M059J (cell line): ENCODE measurements at places on chromosomes 16 and 17. TPM values are rescaled to one million over a fixed set of nuclear protein-coding genes. Genes with fewer than 3 reads are reported as not detected.

Gene KRTAP4-12
- not detected in 2 replicates for total RNA-seq

- DNase-seq, result peak; percentile 33
These were observed 180.9 kb downstream of the RPTOR start for GRCh38 chr17:80725517-80725916.

Gene DNAJC7
- 66.6 TPM in 2 replicates for total RNA-seq

Gene CACNG4
- 3.0 and 5.5 TPM in 2 replicates for total RNA-seq

DNA sequence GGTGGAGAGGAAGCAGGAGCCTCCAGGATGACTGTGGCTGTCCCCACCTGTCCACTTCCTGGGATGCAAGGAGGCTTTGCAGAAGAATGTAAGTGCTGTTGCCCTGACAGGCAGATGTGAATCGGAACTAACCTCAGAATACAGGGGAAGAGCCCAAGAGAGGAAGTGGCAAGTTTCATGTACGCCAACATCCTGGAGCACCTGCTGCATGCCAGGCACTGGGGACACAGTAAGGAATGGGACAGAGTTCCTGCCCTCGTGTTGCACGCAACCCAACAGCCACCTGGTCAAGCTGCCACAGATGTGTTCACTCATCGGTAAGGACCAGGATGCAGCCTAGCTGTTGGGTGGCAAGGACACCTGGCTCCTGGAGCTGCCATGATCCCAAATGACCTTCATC lies 98.6 kb upstream of the RPL38 start:
- DNase-seq, result no peak

Gene CDRT4
- total RNA-seq, result 0.59 TPM in 1 of 2 replicates, not detected in the other

DNA sequence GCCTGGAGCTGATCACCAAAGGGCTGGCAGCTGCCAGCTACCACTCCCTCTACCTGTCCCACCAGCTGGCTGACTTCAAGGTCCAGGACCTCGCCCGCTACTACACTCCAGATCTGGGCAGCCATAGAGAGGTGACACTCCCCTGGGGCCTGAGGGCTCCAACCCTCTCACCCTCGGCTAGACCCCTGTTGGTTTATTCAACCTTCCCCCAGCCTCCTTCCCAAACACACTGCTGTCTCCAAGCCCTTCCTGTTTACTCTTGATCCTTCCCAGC lies 18.0 kb downstream of the ALOX12B start:
- DNase-seq, result no peak

DNA sequence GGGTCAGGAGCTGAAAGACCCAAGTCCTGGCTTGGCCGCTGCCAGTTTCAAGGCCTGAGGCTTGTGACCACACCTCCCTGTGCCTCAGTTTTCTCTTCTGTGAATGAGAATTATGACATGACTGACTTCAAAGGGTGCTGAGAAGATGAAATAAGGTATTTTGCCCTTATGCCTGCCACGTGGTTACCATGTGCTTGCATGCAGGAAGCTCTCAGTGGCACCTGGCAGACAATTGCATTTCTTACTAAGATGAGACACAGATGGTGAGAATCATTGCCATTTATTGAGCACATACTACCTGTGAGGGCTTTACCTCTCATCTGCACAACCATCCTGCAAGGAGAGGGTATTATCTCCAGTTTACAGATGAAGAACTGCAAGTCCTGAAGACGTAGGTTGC lies 69.8 kb downstream of the MRM1 start:
- no peak for DNase-seq

Gene NUFIP2
- total RNA-seq, result 29.7 and 40.6 TPM in 2 replicates

- DNase-seq, result no peak
These were observed 22.0 kb upstream of the METRNL start for GRCh38 chr17:83057397-83057761.

GRCh38 chr17:80107231-80108021 lies 6.0 kb downstream of the GAA start:
- DNase-seq, result no peak

Gene ANKRD40CL
- total RNA-seq, result not detected in 2 replicates

GRCh38 chr16:75281826-75282225 lies 30.4 kb upstream of the BCAR1 start:
- peak; percentile 75 for DNase-seq

Gene NXN
- total RNA-seq, result 22.6 and 32.8 TPM in 2 replicates

DNA sequence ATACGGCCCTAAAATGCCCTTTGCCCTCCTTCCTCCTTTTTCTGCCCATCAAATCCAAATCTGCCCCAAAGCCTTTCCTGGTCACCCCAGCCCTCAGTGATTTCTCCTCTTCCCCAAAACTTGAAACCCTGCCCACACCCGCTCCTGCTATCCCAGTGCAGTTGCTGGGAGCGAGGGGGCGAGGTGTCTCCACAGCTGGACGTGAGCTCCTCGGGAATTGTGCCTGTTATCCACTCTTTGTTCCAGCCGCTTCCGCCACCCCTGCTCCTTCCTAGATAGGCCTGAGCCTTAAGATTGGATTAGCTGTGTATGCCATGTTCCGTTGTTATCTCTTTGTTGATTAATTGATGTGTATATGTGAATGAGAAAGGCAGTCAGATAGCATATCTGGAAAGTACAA lies 2.6 kb upstream of the KRT35 start:
- DNase-seq, result no peak

Gene C17orf50
- total RNA-seq, result not detected in 2 replicates

DNA sequence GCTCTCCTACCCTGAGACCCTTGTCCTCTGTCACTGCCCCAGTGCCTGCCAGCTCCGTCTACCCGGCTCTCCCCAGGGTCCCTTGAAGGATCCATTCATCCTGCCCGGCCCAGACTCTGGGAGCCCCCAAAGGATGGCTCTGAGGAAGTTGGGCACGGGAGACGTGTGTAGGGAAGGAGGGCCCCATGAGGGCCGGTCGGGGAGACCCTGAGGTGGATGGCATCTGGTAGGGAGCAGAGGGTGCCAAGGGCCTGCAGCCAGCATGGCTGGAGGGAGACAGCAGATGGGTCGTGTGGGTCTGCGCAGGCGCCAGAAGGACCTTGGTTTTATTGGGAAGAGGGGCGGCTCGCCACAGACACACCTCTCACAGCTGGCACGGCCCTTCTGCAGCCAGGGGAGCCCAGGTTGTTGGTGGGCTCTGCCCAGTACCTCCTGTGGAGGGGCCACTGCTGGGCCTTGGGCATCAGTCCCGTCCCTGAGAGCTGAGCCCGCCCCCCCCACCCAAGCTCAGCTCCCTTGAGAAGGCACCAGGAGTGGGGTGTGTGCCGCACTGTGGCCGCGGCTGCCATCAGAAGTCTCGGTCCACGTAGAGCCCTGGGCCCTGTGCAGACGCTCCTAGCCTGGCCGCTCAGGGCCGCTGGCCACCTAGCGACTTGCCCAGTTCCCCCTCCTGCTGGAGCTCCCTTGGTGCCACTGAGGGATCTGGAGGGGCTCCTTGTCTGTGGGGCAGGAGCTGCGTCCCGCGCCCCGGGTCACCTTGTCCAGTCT lies 16.0 kb downstream of the KCTD5 start:
- DNase-seq, result no peak

- peak; percentile 57 for DNase-seq
These were observed 114.6 kb upstream of the NOG start for GRCh38 chr17:56478836-56479447.

Gene PDILT
- total RNA-seq, result not detected in 2 replicates

GRCh38 chr16:57677622-57678369 lies 9.7 kb downstream of the ADGRG3 start:
- peak; percentile 54 for DNase-seq

DNA sequence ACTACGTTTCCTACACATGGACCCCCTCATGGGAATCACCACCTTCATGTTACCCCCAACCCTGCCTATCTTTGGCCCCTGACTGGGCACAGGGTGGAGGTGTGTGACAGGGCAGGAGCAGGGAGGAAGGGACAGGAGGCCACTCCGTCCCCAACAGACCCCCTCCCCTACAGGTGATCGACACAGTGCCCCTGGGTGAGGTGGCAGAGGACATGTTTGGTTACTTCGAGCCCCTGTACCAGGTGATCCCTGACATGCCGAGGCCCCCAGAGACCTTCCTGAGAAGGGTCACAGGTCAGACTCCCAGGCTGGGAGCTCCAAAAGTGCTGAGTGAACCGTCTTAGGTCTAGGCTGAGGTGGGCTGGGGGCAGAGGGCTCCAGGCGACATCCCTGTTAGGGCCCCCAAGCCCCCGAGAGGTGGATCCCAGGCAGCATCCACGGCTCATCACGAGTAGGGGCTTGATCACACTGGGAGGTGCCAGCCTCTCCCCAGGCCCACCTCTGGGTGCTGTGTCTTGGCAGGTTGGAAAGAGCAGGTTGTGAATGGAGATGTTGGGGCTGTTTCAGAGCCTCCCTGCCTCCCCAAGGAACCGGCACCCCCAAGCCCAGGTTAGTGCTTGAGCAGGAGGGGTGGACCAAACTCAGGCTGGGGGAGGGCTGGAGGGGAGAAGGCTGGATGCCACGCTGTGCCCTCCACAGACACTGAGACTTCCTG lies 1.5 kb downstream of the ACBD4 start:
- DNase-seq, result no peak

Gene GPR142
- not detected in 2 replicates for total RNA-seq

Gene LITAFD
- total RNA-seq, result not detected in 2 replicates

Gene CENPV
- 9.2 and 10.5 TPM in 2 replicates for total RNA-seq

DNA sequence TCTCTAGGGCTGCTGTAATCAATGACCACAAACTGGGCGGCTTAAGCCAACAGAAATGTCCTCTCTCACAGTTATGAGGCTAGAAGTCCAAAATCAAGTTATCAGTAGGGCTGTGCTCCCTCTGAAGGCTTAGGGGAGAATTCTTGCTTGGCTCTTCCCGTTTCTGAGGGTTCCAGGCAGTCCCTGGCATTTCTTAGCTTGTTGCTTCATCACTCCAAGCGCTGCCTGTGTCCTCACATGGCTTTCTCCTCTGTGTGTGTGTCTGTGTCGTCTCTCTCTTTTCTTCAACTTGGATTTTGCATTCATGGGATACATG lies 13.7 kb upstream of the CDC42EP4 start:
- DNase-seq, result no peak

Gene CMC2
- total RNA-seq, result 144 and 150 TPM in 2 replicates

Gene SCNN1G
- not detected in 2 replicates for total RNA-seq

GRCh38 chr17:41433586-41433985 lies 7.2 kb downstream of the KRT38 start:
- no peak for DNase-seq

- DNase-seq, result no peak
These were observed 4.7 kb downstream of the DNAH17 start for GRCh38 chr17:78572239-78573205.
